Subcutaneous adipose tissue (tissue), 4 donors: ENCODE measurements at places on chromosomes 5 and 9. TPM values are rescaled to one million over a fixed set of nuclear protein-coding genes. Genes with fewer than 3 reads are reported as not detected.

HCN1 gene
- not detected for total RNA-seq

NIM1K gene
- not detected for total RNA-seq

C9orf153 gene
- 0.49 TPM for total RNA-seq

GABRB2 gene
- total RNA-seq = 22.4 TPM

DROSHA gene
- total RNA-seq = 51.8 TPM

PAPPA gene
- 3.9 TPM for total RNA-seq

OTULINL gene
- total RNA-seq = 3.2 TPM

OLFML2A gene
- total RNA-seq = 38.2 TPM

CD74 gene
- 426 TPM for total RNA-seq

PSAT1 gene
- 0.66 TPM for total RNA-seq

SGCD gene
- total RNA-seq = 8.1 TPM

SPINK4 gene
- total RNA-seq = not detected

HTR4 gene
- total RNA-seq = not detected

PDZD2 gene
- total RNA-seq = 57.7 TPM

SLC45A2 gene
- not detected for total RNA-seq

AHRR gene
- 0.44 TPM for total RNA-seq

BAAT gene
- total RNA-seq = not detected

FBN2 gene
- 0.34 TPM for total RNA-seq

PDCD1LG2 gene
- total RNA-seq = 3.4 TPM

HMMR gene
- total RNA-seq = 0.33 TPM

SLC2A6 gene
- total RNA-seq = 2.8 TPM

LECT2 gene
- not detected for total RNA-seq

PLAC8L1 gene
- total RNA-seq = not detected
